Thoracic aorta (tissue), 2 donors: ENCODE measurements at places on chromosomes 12 and 14.

DNA sequence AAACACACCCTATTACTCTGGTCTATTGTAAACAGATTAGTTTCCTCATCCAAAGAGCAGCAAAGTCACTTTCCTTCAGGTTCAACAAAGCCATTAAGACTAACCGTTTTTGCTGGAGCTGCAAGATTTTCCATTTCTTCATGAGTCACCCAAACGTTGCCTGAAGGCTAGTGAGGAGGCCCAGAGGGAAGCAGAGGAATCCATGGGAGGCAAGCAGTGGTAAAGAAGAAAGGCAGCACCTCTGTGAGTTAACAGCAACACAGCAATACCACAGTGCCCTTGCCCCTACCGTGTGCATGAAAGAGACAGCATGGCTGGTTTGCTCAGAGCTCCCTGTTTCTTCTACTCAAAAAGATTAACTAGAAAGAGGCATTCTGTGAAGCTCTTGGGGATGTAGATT lies 206.3 kb downstream of the ACSS3 start:
- DNase-seq: no peak

GRCh38 chr12:46164186-46164761 lies 104.6 kb downstream of the SLC38A1 start:
- DNase-seq: no peak

- DNase-seq: no peak
Observed at GRCh38 chr12:122067966-122068365, 10.6 kb upstream of the MLXIP start.

GRCh38 chr12:4277857-4278256 lies 4.3 kb downstream of the CCND2 start:
- no peak for DNase-seq

DNA sequence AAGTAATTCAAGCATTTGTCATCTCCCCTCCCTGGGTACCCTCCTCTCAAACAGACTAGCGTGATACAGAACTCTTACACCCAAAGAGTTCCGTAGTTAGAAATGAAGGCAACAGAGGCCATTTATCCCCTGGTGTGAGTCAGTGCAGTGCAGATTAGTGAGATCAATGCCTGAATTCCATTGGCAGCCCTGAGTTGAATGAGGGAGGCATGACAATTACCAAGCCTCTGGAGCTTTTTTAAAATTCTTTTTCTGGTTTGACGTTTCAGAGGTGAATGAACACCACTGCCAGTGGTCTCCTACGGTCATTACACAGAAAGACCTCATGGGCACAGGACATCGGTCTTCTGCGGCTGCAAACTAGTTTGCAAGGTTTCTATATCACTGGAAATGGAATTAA lies 94.4 kb downstream of the PRIMA1 start:
- DNase-seq: no peak

DNA sequence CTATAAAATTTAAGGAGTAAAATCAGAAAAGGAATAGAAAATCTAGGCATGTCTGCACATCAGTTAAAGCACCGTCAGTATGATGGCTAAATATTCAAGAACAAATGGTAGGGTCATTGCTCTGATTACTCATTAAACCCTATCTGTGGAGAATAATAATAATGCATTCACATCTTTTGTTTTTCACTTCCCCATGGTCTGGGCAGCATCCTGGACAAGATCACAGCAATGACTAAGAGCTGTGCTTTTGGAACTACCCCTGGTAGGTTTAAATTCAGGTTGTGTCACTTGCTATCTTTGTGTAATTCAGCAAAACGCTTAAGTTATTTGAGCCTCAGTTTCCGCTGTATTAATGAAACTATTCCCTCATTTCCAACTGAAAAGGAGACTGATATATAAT lies 33.1 kb downstream of the C12orf42 start:
- DNase-seq: no peak

DNA sequence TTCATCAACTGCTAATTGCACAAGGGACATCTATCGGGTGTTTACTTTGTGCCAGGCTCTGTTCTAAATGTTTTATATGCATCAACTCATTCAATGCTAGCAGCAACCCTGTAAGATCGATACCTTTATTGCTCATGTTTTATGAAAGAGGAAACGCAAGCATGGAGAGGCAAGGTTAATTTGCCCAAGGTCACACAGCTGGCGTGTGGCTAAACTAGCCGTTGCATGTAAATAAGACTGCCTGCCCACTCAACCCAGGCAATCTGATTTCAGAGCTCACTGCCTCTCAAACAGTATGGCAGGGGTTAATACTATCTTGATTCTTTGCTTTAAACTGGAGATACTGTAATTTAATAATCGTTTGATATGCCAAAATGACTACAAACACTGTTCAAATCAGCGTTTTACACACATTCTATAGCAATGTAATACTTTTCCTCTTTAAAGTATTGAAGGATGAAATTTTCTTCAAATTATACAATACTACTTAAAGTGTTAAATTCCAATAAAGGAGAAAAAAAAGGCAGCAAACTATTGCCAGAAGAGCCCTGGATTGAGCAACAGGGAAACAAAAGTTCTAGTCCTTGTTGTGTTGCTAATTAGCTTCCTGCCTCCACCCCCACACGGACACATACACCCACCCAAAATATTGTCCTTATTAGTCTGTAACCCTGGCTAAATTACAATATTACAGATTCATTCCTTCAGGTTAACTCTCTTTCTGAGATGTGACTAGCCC lies 39.1 kb upstream of the DHRS7 start:
- no peak for DNase-seq

DNA sequence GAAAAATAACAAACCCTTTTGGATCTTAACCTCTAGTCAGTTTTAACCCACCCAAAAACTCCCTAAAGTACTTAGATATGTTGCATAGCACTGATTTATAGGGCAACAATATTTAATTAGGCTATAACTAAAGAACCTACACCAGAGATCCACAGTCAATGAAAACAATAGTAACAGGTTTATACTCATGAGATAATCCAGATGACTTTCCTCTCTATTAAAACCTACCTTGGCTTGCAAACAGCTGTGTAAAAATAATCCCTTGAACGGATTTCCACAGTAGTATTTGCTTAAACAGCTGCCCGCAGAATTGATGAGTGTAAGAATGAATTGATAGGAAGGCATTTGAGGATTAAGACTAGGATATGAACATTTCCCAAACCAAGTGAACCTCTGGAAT lies 104.3 kb upstream of the PTPRR start:
- no peak for DNase-seq

DNA sequence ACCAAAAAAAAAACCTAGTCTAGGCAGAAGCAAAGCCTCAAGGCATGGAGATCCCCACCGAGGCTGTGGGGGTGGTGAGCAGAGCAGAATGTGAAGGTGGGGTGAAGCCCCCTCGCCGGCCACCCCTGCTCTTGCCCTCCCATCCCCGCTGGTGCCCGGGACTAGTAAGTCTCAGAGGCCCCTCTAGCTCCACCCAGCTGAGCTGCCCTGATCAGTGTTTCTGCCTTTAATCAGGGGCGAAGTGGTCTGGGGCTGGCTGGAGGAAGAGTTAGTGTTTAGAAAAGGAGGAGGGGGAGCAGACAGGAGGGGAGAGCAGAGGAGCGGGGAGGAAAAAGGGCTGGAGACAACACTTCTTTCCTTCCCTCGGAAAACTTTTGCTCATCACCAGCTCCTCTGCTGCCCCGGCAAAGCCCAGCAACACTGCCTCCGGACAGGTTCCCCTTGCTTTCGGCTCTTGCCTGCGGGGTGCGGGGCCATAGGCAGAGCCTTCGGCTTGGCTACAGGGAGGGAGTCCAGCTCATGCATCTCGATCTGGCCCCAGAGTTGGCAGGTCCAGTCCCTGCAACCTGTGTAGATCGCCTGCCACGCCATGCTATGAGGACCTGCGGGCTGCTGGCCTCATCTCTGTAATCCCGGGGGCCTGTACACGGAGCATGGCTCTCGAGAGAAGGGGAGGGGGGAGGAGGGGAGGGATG lies 3.4 kb upstream of the DLK1 start:
- no peak for DNase-seq

- DNase-seq: no peak
Observed at GRCh38 chr12:98656289-98657101, 11.4 kb downstream of the APAF1 start.

DNA sequence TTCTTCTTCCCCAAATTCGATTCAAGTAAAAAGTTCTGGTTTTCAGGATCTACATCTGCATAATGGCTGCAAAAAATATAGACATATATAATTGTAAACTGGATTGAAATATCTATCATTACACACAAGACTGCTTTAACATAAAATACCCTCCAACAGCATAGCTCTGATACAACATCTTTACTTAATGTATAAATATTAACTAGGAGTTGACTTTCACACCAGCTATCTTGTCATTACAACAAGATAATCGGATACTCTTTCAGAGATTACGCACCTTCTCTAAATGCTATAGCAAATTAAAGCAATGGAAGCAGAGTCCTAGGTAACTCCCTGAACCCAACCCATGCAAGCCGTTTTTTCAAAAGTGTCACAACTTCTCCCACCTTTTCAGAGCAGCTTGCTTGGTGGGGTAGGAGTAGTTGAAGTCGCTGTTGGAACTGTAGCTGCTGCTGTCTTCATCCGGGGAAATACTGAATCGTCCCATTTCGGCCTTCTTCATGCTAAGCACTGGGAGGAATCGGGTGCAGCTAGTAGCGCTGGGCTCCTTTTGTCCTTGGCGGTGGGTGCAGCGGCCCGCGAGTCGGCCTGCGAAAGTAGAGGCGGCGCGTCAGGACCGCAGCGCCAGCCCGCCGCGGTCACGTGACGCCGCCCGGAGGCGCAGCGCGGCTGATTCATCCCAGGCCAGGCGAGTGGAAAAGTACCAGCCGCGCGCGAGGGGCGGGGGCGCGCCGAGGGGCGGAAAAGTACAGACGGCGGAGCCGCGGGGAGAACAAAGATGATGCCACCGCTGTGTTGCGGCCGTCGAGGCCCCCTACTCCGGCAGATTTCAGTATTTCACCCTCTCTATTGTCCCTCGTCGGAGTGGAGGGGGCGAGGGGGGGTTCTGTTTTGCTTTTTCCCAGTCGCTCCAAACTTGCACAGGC lies 1.5 kb downstream of the SLC38A2 start:
- peak; percentile 62 for DNase-seq

DNA sequence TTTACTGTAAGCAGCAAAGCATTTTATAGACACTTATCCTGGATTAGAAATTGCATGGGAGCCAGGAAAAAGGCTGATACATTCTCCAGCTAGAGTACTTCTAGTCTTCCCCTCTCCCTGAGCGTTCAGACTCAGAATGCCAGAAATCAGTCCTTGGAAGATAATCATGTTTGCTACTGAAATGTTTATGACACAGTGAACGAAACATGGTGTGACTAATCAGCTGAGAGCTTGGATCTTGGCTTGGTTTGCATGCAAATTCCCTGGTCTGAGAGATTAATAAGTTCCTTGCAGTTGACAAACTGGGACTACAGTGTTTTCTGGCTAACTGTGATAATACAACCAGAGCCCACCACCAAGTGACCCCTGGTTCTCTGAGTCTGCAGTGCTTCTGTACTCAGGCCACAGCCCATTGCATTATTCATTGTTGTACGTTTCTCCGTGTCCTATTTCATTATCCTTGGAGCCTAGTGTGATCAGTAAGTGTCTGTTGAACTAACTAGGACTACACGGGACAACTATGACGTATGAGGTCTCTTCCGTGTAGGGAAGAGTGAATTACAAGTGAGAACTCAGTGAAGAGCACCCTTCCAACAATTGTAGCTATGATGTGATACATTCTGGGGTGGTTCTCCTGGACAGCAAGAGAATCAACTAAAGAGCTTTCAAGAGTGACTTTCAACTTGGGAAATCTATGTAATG lies 34.6 kb upstream of the EVL start:
- DNase-seq: no peak

- no peak for DNase-seq
Observed at GRCh38 chr12:40874868-40875267, 182.6 kb downstream of the CNTN1 start.

DNA sequence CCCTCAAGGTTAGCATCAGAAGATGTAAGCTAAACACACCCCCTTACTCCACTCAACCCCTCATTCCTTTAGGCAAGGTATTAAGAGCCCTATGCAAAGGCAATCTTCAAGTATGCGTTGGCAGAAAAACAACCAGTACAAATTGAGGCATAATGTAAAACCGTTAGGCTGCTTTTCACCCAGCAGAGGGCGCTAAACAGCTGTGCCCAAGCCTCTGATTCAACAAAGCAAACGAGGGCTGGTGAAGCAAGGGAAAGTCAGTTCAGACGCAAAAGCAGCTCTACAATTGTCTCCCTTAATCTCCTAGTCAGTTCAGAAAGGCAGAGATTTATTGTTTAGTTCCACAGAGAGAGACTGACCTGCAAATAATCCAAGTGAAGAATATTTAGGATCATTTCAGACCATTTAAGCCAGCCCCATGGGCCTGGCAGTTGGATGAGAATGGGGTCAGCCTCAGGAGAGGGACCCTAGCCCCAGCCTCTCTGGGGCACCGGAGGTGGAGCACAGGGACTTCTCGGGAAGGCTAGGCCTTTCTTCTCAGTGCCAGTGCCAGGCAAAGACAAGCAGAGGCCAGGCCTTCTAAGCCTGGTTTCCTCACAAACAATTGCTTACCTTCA lies 23.5 kb downstream of the DCAF5 start:
- DNase-seq: peak; percentile 30

DNA sequence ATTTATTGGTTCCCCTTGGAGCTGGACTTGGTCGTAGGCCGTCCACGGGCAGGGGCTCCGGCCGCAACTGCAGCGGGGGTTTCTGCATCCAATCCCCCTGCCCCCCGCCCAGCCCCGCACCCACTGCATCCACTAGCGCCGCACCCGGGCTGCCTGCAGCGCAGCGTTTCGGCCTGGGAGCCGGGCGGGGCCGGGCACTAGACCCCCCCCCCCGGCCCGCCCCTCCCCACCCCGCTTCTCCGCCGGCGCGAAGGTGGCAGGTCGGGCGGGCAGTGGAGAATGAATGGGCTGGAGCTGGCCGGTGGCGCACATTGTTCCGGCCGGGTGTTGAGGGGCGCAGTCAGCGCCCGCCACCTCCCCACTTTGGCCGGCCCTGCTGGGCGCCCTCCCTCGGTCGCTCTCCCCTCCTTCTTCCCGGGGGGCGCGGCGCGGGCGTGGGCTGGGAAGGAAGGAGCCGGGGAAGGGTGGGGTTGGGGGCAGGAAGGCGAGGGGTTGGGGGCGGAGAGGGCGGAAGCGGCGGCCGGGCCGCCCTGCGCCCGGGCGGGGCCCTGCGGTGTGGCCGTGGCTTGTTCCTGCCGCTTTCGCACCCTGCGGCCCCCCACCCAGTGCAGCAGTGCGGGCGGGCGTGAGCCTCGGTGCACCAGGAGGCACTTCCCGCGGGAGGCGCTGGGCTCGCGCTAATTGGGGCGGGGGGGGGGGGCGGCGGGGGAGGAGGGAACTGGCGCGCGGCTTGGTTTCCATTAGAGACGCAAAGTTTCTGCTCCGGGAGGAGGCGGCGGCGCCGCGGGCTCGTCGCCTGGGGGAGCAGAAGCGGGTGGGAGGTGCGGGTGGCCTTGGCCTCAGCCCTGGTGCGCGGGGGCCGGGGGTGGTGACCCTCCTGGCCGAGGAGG lies 841 bp downstream of the CALM1 start:
- no peak for DNase-seq
